ENCODE measurements at places on chromosomes 4 and X. TPM values are rescaled to one million over a fixed set of nuclear protein-coding genes. Genes with fewer than 3 reads are reported as not detected.

AR gene
- not detected for total RNA-seq

DNA sequence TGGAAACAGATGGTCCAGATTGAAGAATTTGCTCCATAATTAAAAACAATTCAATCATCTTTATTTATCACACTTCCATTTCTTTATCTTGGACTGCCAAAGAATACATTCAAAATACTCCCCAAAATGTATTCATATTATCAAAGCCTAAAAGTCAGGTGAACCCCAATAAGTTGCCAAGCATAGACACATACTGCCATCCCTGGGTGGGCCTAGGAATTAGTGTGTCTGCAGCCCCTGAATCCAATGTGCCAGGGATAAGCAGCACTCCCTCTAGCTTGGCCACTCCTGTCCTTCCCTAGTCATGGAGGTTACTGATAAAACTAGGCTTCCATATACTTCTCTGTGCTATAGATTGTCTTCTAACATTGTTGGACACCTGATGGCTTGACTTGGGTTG, 199.9 kb downstream of the TENM3 start:
- no peak for DNase-seq
- H3K27me3 ChIP-seq = no peaks in the 10 kb centered on the region
- no peak overlapping the region for H3K4me3 ChIP-seq
- no peaks in the 10 kb centered on the region for H3K36me3 ChIP-seq

- no peak for DNase-seq
- H3K4me3 ChIP-seq = no peak overlapping the region
- no peaks in the 10 kb centered on the region for H3K36me3 ChIP-seq
- H3K27ac ChIP-seq = no peak overlapping the region
- H3K27me3 ChIP-seq = no peaks in the 10 kb centered on the region
Observed at GRCh38 chr4:19051831-19052230, 1030.3 kb upstream of the LCORL start.

GRCh38 chrX:16842684-16843083, 27.5 kb downstream of the RBBP7 start:
- H3K27me3 ChIP-seq = no peaks in the 10 kb centered on the region
- H3K27ac ChIP-seq = no peak overlapping the region
- peaks cover 32% of the 10 kb centered on the region for H3K36me3 ChIP-seq
- no peak for DNase-seq

- no peaks in the 10 kb centered on the region for H3K4me1 ChIP-seq
- no peaks in the 10 kb centered on the region for H3K27me3 ChIP-seq
- no peak for DNase-seq
- H3K27ac ChIP-seq = no peak overlapping the region
- no peak overlapping the region for H3K4me3 ChIP-seq
- H3K36me3 ChIP-seq = no peaks in the 10 kb centered on the region
Observed at GRCh38 chr4:98614094-98614493, 44.3 kb downstream of the TSPAN5 start.
